ENCODE measurements at places on chromosomes 7 and 10.
A peak's percentile ranks its signal among the peaks of the same experiment; 100 is the strongest.

DNA sequence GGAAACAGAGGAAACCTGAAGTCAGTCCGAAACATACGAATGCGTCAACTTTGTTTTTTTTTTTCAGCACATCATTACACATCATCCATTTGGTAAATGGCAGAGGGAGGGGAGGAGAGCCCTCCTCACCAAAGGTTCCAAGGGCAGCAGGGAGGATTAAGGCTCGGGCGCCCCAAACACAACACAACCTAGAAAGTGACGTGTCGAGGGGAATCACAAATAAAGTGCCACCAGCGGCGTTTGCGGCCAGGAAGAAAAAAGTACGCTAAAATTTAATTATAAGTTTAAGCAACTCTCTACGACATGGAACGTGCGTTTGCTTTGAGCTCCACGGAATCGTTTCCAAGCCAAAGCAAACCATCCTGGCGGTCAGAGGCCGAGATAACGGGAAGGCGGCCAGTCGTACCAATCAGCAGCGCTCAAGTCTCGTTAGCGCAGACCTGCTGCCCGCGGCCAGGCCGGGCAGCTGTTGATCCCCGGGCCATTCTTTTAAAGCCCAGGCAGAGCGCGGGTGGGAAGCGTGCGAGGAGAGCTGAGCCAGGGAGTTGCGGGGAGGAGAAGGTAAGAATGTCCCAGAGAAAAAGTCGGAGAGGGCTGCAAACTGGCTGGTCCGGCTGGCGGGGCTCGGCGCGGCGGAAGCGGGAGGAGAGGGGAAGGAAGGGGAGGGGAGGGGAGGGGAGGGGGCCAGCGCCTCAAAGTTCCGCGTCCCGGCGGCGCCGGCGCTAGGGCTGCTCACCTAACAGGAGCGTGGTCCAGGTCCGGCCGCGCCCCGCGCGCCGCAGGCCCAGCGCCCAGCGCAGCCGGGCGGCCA lies 719 bp downstream of the DPY19L1 start:
- peak; percentile 60 for DNase-seq

DNA sequence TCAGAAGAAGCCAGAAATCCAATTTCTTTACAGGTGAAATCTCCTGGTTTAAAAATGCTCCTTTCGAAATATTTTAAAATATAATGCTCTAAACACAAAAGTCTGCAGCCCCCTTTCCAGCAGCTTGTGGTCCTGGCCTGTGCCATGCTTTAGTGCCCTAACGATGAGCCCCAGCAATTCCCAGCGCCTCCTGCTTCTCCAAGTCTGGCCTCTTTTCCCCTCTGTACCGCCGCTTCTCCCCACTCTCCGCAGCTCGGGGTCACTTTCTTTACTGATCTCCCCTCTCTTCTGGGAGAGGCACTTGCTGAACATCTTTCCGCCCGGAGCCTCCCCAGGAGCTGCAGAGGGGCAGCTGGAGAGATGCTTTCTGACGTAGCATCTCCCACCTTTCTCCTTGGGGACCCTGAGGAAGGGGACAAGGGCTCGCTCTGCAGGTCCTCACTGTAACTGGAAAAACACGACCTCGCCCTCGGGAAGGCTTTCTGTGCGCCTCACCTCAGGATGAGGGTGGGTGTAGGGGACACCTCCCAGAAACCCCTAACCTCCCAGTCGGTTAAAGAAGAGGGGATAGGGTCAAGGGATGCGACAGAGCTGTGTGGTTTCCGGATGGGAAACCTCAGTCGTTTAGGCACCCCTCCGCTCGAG lies 565 bp upstream of the INA start:
- DNase-seq = no peak

GRCh38 chr10:72557362-72557761 lies 68.5 kb downstream of the MICU1 start:
- no peak for DNase-seq

DNA sequence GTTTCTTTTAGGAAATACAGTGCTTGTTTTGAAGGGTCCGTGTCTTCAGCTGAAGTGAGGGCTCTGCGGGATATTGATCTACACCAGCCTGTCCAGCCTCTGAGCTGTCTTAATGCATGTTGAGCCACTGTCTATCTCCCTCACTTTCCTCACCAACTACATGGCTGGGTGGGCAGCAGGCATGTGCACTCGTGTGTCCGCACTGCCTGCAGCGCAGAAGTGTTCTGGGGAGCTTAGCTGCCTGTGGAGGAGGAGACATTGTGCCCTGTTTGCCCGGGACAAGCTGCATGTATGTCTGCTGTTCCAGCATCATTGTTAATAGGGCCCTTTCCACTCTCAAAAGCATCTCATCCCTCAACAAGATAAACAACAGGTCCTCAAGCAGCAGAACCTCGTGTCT lies 133.1 kb upstream of the EEPD1 start:
- no peak for DNase-seq

DNA sequence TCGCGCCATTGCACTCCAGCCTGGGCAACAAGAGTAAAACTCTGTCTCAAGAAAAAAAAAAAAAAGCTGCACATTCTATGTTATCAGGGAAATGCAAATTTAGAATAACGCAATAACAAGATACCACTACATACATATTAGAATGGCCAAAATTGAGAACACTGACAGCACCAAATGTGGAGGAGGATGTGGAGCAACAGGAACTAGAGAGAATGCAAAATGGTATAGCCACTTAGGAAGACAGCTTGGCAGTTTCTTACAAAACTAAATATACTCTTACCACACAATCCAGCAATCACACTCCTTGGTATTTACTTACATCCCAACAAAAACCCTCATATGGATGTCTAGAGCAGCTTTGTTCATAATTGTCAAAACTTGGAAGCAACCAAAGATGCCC lies 76.8 kb downstream of the ALOX5 start:
- DNase-seq = no peak

DNA sequence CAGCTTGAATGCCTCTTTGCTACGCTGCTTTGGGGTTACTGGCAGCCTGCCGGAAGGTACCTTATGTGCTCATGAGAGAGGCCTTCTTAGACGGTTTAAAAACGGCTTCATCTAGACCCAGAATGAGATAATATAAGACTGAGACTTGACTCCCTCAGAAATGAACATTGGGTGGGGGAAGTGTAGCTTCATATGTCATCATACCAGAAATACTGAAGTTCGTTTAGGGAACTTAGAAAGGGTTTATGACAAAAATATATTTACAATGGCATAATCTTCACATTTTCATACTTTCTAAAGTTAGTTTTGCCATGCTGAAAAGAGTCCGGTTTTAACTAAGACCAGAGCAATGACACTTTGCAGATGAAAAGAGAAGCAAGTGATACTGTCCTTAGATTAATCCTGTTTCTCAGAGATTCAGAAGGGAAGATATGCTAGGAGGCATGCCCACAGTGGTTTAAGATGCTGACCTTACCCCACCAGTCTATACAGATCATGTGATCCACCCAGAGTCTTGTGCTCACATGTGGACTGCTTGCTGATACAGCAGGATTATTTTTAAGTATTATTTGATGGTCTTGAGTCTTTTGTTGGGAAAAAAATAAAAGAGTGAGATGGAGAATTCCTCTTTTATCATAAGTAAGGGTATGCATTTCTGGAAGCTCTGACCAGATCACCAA lies 40.8 kb upstream of the HGF start:
- DNase-seq = no peak

DNA sequence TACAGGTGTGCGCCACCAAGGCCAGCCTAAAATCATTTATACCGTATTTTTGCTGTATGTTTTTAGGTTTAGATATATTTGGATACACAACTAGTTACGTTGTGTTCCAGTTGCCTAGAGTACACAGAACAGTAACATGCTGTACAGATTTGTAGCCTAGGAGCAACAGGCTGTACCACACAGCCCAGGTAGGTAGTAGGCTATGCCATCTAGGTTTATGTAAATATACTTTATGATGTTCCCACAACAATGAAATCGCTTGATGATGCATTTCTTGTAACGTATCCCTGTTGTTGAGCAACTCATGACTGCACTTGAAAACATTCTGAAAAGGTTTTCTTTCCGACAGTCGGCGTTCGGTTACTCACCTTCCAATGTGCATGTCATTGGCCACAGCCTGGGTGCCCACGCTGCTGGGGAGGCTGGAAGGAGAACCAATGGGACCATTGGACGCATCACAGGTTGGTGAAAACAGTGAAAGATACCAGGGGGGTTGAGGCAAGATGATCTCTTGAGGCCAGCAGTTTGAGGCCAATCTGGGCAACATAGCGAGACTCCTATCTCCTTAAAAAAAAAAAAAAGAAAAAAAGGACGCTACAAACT lies 7.7 kb downstream of the PNLIP start:
- no peak for DNase-seq

GRCh38 chr7:21214657-21215056 lies 213.2 kb upstream of the SP4 start:
- no peak for DNase-seq

GRCh38 chr10:33524041-33524440 lies 189.6 kb upstream of the NRP1 start:
- DNase-seq = no peak

Measured in NCI-H345 (cell line).